Activated CD4-positive, alpha-beta T cell treated with anti-CD3 and anti-CD28 coated beads, Interleukin-2, Interleukin-6, amounts not matched to agents 100 ng/mL and 50 ng/mL, durations not matched to agents 16 hours and 8 hours (primary cell): ENCODE measurements at places on chromosomes 7 and 10.

DNA sequence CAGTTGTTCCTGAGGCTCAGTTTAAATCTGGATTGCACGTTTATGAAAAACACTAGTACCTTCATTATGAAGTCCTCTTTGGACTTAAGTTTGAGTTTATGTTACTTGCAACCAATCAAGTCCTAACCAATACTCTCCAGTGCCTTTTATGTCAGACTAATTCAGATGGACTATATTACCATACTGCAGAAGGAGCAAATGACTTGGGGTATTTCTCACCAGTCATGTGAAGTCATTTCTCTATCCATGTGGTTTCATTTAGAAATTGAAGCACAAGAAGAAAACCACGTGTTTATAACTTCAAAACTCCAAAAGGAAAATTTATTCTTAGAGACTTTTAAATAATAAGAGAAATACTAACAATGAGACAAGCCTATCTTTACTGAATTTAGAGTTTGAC, 201.6 kb downstream of the MBL2 start:
- DNase-seq: no peak

- no peak for DNase-seq
Observed at GRCh38 chr10:118564652-118565051, 30.8 kb downstream of the PRLHR start.

- no peak for DNase-seq
Observed at GRCh38 chr10:122147663-122148062, 123.4 kb upstream of the BTBD16 start.

GRCh38 chr7:122515404-122515803, 183.5 kb downstream of the RNF133 start:
- DNase-seq: no peak

DNA sequence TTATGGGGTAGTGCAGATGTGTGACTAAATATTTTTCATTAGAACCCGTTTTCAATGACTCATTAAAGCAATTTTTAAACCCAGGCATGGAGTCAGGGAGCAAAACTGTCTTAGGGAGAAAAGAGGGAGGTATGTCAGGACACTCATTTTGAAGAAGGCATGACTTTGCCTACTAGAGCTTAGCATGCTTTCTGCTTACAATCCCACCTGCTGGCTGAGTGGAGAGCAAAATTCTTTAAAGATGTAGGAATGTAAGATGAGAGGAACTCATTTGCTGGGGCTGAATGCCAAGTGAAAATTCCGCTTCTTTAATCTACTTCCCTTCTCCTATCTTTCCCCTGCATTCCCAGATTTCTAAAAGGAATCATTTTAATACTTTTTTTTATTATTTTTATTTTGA, 232.6 kb downstream of the GALNT17 start:
- no peak for DNase-seq

GRCh38 chr7:123916240-123916724, 8.8 kb upstream of the SPAM1 start:
- no peak for DNase-seq

- DNase-seq: peak; percentile 59
Observed at GRCh38 chr10:121754666-121755065, 156.4 kb upstream of the FGFR2 start.

GRCh38 chr7:55187701-55188491, 169.1 kb downstream of the EGFR start:
- DNase-seq: no peak

DNA sequence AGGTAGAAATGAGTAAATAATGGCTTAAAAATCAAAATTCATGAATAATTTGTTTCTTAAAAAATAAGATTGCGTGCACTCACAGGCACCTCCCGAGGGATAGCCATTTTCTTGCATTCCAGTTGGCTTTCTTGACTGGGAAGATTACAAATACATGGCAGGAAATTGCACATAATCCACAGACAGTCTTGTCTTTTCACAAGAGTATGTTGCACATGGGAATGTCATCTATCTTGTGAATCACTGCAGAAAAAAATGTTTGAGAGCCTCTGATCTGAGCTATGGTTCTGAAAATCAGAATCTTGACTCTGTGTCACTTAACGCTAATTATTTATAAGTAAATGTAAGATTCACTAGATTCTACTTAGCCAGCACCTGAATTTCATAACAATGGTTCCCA, 74.1 kb upstream of the PRKG1 start:
- no peak for DNase-seq

DNA sequence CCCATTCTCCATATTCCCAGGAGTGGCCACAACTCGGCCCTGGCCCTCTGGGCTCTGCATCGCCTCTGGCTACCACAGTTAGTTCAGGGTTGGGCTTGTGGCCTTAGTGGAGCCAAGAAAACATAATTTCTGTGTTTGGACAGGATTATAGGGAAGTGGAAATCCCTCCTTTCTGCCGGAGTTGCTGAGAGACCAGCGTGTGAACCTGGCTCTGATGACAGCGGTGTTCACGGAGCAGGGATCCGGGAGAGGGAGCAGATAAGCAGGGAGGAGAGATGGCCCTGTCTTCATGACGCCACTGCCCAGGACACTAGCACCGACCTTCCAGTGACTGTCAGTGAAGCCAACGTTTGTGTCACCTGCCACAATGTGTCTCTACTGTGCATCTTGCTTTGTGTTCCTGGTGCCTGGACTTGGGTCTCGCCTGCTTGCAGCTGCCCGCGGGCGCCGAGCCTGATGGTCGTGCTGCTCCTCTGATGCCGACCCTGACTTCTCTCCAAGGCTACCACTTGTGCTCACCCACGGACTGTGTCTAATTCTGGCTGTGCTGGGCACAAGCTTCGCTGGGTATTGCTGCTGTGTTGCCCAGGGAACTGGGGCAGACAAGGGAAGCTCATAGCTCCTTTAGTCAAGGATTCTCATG, 67.0 kb upstream of the VIPR2 start:
- no peak for DNase-seq

GRCh38 chr10:133133471-133134231, 26.4 kb upstream of the KNDC1 start:
- DNase-seq: no peak

DNA sequence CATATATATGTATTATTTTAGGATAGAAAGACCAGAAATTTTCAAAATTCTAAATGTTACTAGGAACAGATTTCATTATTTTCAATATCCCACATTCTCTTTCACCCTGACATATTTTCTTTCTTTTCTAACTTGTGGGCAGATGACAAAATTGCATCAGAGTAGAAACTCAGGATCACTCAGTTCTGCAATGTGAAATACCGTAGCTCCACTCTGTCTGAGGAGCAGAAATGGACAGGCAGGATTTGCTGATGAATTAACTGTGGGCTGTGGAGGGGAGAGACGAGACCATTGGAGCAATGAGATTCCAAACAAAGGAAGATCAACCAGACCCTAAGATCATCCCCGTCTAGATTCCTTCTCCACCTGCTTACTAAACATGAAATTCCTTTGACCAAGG, 37.0 kb upstream of the SVOPL start:
- no peak for DNase-seq

DNA sequence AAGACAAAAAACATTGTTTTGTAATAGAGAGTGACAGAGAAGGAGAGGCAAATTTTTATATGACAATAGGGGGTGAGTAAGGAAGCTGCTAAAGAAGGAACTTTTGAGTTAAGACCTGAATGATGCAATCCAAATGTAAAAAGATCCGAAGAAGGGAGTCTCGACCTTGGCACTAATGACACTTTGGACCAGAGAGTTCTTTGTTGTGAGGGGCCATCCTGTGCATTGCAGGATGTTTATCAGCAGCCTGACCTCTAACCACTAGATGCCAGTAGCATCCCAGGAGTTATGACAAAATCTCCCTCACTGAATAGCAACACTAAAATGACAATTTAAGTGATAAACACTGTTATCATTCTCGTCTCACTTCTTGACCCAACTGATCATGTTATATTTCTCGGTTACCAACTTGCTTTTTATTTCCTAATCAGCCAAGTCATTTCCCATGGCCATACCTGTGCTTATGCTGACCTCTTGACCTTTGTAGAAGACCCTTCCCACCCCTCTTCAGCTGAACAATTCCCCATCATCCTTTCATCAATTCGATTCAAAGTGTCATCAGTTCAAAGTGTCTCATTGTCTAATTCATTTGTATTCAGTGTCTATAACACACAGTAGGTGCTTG, 30.0 kb downstream of the DGKI start:
- peak; percentile 10 for DNase-seq

- no peak for DNase-seq
Observed at GRCh38 chr10:98956576-98957260, 278.9 kb downstream of the HPSE2 start.

DNA sequence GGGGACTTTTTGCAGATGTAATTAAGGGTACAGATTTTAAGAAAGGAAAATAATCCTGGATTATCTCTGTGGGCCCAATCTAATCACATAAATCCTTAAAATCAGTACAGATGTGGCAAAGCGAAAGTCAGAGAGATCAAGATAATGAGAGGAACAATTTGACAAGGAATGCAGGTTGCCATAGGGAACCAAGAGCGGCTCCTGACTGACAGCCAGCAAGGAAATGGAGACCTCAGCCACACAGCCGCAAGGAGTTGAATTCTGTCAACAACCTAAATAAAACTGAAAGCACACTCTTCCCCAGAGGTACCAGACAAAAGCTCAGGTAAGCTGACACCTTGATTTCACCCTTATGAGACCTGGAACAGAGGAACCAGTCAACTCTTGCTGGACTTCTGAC, 3.4 kb upstream of the PNPLA8 start:
- no peak for DNase-seq

GRCh38 chr7:117143580-117143979, 179.3 kb downstream of the WNT2 start:
- no peak for DNase-seq

DNA sequence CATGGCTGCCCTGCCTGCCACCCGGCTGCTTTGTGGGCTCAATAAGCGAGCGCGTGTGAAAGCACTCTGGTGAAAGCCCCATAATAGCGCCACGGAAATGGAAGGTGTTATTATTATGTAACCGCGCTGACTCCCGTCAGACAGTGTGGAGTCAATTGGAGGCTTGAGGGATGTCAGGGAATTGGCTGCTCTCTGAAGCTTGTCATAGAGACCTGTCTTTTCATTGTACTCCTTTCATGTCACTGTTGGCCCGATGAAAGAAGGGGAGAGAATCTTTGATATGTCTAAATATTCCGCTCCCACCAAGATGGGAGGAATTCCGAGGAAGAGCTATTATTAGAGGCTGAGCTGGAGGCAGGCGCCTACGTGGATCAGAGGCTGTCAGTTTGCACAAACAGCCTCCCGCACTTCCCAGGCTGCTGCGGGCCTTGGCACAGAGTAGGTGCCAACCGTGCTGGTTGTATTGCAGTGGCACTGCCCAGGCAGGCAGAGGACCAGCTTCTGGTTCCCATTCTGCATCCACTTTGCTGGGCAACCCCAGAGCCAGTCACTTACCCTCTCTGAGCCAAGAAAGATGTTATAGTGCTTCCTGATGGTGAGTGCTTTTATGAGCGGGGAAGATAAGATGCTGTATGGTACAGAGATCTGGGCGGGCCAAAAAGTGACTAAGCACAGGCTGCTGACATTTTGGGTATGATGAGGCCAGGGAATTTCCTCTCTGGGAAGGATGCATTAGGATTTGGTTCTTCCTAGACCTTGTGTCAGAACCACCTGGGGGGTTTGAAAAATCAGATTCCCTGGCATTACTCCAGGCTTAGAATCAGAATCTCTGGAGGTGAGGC, 151.4 kb downstream of the RPS24 start:
- DNase-seq: no peak

- no peak for DNase-seq
Observed at GRCh38 chr10:23291551-23292334, 52.9 kb downstream of the C10orf67 start.

DNA sequence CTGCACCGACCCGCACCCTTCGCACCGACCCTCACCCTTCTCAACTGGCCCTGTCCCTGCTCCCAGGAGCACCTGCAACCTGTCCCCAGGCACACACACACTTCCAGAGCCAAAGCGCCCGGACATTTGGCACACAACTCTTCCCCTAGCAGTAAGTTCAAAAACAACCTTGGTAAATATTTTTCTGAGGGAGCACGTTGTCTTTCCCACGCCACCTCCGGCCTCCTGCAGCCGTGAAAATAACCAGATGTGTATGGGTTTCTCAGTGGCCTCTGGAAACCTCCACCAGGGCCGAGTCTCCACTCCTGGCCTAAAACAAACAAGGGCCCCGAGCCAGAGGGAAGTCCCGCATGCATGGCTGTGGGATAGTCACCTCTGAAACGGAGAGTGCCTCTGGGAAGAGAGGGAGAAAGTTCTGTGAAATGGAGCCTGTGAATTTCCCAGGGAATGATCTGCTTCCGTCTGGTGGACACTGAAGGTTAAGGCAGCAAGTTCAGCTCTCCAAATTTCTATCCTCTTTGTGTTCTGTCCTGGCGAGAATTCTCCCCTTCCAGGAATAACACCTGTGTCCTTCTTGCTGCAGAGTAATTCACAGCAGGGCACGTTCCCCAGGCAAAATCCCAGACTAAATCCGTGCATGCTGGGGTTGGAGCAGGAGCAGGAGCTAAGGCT, 15.8 kb downstream of the PODXL start:
- DNase-seq: no peak

DNA sequence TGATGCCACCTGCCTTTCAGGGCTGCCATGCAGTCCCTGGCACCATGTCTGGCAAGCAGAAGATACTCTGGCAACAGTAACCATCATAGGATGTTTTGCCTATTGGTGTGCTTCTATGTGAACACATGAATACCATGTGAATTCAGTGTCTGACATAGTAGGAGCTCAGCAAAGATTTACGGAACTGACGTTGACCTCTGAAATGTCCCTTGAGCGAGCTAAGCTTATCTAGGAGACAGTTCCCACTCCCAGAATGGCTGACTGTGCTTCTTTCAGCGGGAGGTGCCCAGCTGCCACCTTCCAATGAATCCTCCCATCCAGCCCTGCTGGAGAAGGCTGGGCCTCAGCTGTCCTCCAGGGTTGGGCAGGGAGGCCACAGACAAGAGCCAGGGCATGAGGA, 71.2 kb upstream of the LRRC18 start:
- no peak for DNase-seq

GRCh38 chr10:86303626-86304025, 63.0 kb downstream of the GRID1 start:
- no peak for DNase-seq

DNA sequence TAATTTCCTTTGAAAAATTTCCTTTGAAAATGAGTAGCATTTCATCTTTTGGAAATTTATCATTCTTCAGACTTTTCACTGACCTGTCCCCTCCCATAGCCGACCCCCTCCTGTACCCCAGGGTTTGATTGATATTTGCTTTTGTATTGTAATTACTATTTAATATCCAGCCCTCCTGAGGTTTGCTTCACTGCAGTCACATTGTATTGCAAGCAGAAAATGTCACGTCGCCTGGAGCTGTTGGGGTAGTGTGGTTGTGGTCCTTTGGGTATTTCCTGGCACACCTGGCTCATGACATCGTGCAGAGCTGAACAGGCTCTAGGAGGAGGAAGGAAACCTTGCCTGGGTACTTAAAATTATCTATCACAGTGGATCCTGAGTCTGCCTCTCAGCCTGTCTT, 116.1 kb downstream of the INSYN2A start:
- DNase-seq: no peak

DNA sequence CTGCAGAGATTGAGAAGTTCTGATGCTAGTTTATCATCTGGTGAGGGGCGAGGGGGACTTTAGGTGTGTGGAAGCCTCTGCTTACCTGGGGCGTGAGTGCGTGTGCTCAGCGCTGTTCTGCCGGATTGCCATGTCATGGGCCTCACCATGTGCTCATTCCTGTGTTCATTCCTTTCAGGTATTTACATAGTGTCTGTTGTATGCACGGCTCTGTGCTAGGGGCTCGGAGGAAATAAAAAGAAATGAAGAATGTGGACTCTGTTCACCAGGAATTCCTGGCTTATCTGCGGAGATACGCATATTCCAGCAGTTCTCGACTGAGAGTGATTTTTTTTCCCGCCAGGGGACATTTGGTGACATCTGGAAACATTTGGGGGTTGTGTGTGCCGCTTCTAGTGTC, 152.0 kb downstream of the CAMK1D start:
- DNase-seq: no peak

GRCh38 chr7:81003326-81003725, 84.5 kb upstream of the SEMA3C start:
- DNase-seq: no peak
